ENCODE measurements at places on chromosomes 3 and 15. TPM values are rescaled to one million over a fixed set of nuclear protein-coding genes. Genes with fewer than 3 reads are reported as not detected.

ITIH1 gene
- not detected for total RNA-seq

LRTM1 gene
- not detected for total RNA-seq

ABI3BP gene
- 21.2 TPM for total RNA-seq

SCAANT1 gene
- total RNA-seq, result not detected

CCDC9B gene
- 39.2 TPM for total RNA-seq

SHC4 gene
- total RNA-seq, result 2.0 TPM

SAMMSON gene
- total RNA-seq, result not detected

LRCH3 gene
- 59.1 TPM for total RNA-seq

SUCNR1 gene
- total RNA-seq, result not detected

DUOXA2 gene
- total RNA-seq, result not detected

MCTP2 gene
- total RNA-seq, result 19.6 TPM

CIDEC gene
- 0.17 TPM for total RNA-seq

PODXL2 gene
- 1.0 TPM for total RNA-seq

KNL1 gene
- 28.2 TPM for total RNA-seq

CHST2 gene
- 7.6 TPM for total RNA-seq

GOLGA6D gene
- total RNA-seq, result not detected

STRIT1 gene
- not detected for total RNA-seq

HGD gene
- 0.29 TPM for total RNA-seq

TNFAIP8L3 gene
- total RNA-seq, result 47.5 TPM

PRR20G gene
- total RNA-seq, result not detected

IL5RA gene
- not detected for total RNA-seq
